ENCODE measurements at places on chromosomes 4 and X. TPM values are rescaled to one million over a fixed set of nuclear protein-coding genes. Genes with fewer than 3 reads are reported as not detected.

Gene YIPF7
- polyA plus RNA-seq = not detected

Gene TCEAL7
- 36.5 TPM for polyA plus RNA-seq

Gene SLC9B1
- 0.46 TPM for polyA plus RNA-seq

Gene CSAG2
- not detected for polyA plus RNA-seq

Gene TCEANC
- 1.6 TPM for polyA plus RNA-seq

Gene PRKX
- polyA plus RNA-seq = 12.6 TPM

Gene PNMA3
- not detected for polyA plus RNA-seq

Gene CPE
- polyA plus RNA-seq = 20.2 TPM

Gene ADGRA3
- 15.8 TPM for polyA plus RNA-seq

Gene TMPRSS11B
- not detected for polyA plus RNA-seq

Gene ARMCX1
- 46.7 TPM for polyA plus RNA-seq

Gene ASMTL
- polyA plus RNA-seq = 17.7 TPM

Gene TEX13C
- not detected for polyA plus RNA-seq

Gene NOX1
- not detected for polyA plus RNA-seq

Gene FAM133A
- 0.06 TPM for polyA plus RNA-seq

Gene DNASE1L1
- 13.6 TPM for polyA plus RNA-seq

Gene WNK3
- polyA plus RNA-seq = 0.14 TPM

Gene PAGE2B
- polyA plus RNA-seq = not detected

Gene CENPVL1
- not detected for polyA plus RNA-seq

Gene REPS2
- polyA plus RNA-seq = 0.27 TPM

Gene AKAP4
- polyA plus RNA-seq = not detected

Gene ARX
- not detected for polyA plus RNA-seq

Gene SRP72
- polyA plus RNA-seq = 197 TPM

Gene SPIN4
- polyA plus RNA-seq = 9.5 TPM

Gene GPR173
- 4.0 TPM for polyA plus RNA-seq

Gene NSDHL
- 48.8 TPM for polyA plus RNA-seq

Measured in fibroblast of lung (primary cell).